ENCODE measurements at places on chromosomes 1 and 21. TPM values are rescaled to one million over a fixed set of nuclear protein-coding genes. Genes with fewer than 3 reads are reported as not detected.

The RHBDL2 gene
- 1.1 TPM for total RNA-seq

The XCL2 gene
- total RNA-seq: 2.0 TPM

The PRR9 gene
- total RNA-seq: not detected

The LRRN2 gene
- 3.2 TPM for total RNA-seq

The FCRL2 gene
- 0.20 TPM for total RNA-seq

The ZNF683 gene
- total RNA-seq: 1.1 TPM

The FCRL5 gene
- total RNA-seq: 0.93 TPM

The TEDDM1 gene
- not detected for total RNA-seq

The CACNA1S gene
- 0.55 TPM for total RNA-seq

The LY9 gene
- 3.3 TPM for total RNA-seq

The UMODL1 gene
- 0.49 TPM for total RNA-seq

The RNU1-2 gene
- 6,622 TPM for total RNA-seq

The CLCA2 gene
- not detected for total RNA-seq

The CLDN8 gene
- total RNA-seq: not detected

The KCNK2 gene
- 0.26 TPM for total RNA-seq
